NCI-H1694 treated with DMSO at 0.1 percent for 48 hours (cell line): ENCODE measurements at places on chromosomes 12 and 14.

DNA sequence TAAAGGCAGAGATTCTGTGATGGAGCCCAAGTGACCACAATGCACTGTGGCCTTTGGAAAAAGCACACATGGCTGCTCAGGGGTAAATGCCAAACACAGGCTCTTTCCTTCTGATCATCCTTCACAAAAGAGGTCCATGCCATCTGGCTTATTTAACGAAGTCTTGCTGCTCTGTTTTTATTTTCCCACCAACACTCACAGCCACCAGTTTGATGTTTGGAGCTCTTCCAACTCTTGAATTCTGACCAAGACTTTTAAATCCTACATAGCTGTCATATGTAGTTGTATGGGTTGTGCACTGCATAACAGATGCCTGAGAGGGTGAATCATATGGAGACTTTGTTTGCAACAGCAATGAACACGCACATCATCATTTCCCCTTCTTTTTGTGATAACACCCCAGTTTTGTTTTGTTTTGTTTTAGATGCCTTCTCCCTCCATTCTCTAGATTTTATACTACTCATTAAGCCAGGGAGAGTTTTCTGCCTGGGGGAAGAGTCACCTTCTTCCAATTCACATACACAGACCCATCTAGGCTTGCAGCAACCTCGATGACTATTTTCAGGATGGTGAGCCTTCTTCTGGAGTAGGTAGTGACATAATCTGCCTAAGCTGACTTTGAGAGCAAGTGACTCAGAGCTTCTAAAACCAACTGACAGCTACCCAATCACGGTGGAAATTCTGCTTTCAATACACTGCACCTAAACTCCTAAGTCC is 145.2 kb upstream of the WSCD2 start:
- DNase-seq, result peak; percentile 83

DNA sequence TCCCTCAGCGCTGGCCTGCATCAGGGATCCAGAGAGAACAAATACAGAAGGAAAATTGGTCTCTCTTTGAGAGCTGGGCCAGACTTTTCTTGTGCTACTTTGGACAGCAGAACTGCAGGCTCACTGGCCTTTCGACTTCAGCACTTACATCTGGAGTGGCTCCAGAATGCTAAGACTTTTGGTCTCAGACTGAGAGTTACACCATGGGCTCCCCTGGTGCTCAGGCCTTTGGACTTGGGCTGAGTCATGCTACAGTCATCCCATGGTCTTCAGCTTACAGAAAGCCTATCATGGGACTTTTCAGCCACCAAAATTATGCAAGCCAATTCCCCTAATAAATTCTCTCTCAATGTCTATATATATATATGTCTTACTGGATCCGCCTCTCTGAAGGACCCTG is 9.0 kb upstream of the CD163 start:
- DNase-seq, result no peak

GRCh38 chr14:50542941-50543418 is 10.6 kb upstream of the MAP4K5 start:
- DNase-seq, result peak; percentile 77

- DNase-seq, result no peak
Measured at GRCh38 chr12:63967358-63968145, 123.1 kb downstream of the SRGAP1 start.

DNA sequence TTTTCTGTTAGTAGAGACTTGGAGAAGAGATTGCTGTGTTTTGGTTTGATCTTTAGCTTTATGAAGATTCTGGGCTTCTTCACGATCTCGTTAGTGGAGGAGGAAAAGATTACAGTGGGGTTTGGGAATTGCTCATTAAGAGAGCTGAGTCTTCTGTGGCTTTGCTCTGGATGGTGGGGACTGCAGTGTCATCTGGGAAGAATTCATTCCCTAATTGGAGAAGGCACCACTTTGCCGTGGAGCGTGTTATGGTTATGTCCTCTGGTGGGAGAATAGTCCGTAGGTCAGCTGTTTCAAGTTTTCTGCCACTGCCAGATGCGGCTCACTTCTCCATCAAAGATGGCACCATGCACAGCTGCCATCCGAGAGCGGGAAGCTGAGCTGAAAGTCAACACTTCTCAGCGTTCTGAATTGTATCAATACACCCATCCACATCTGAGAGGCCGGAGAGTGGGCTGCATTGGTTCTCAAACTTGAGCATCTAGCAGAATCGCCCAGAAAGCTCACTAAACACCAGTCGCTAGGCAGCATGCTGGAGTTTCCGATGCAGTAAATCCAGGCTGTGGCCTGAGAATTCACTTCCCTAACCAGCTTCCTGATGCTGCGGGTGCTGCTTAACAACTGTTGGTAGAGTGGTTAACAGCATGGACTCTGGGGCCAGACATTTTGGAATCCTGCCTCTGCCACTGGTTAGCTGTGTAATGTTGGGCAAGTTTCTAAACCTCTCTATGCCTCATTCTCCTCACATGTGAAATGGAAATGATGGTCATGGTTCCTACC is 117.8 kb downstream of the PLXNC1 start:
- no peak for DNase-seq

DNA sequence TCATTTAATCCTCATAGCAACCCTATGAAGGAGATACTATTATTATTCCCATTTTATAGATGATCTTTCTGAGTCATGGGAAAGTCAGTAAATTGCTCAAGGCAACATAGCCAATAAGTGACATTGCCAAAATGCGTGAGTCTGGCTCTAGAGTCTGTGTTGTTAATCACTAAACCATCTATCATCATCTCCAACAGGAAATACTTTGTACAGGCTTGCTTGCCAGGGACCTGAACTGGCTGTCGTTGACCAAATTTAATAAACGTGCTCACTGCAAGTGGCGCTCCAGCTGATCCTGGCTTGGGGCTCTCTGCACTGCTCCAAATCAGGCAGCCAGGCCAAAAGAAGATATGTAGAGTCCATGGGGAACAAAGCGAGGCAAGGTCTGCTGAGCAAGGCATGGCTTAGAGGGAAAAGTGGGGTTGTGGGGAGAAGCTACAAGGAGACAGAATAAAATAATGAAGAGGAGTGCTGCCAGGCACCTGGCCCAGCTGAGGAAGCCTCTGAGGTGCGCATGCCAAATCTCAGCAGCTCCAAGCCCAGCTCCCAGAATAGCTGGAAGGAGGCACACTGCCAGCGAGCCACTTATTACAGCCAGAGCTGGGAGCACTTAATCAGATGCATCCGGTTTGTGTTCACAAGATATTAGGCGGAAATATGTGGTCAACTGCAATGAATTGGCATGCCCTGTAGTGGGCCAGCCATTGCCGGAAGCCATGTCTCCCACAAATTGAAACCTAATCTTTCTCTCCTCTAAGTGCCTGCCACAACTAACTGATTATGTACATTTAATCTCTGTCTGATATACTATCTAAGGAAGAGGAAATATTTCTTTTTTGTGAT is 43.3 kb upstream of the PTPRO start:
- DNase-seq, result no peak

- DNase-seq, result no peak
Measured at GRCh38 chr12:122843455-122843854, 8.2 kb downstream of the HIP1R start.

DNA sequence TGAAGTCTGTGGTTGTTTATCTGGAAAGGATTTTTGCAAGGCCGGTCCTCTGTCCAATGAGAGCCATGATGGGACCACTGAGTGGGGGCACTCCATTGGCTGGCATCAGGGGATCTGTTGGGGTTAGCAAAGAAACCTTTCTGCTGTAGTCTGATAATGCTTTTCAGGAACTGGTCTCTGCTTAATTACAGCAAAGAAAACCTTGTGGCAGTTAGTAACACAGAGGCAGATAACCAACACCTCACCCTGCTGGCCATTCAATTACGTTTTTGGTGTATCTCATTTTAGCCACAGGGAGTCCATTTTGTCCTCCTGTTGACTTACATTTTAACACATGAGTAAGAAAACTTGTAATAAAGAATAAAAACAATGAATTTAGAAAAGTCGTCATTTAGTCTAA is 629.3 kb upstream of the MDGA2 start:
- DNase-seq, result no peak

DNA sequence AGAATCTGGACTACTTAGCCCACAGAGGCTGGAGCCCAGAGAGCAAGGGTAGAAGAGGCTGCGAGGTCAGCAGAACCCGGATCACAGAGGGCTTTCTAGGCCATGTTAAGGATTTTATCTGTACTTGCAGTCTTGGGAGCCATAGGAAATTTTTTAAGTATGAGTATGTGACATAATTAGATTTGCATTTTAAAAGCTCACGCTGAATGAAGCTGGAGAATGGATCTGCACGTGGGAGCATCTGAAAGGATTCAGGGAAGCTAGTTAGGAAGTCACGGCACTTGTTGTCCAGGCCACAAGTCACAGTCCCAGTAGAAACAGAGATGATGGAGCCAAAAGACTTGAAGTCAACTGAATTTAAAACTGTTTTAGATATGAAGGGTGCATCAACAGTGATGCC is 14.1 kb downstream of the CORO1C start:
- DNase-seq, result no peak

GRCh38 chr12:59403259-59403932 is 192.4 kb upstream of the SLC16A7 start:
- DNase-seq, result peak; percentile 49

DNA sequence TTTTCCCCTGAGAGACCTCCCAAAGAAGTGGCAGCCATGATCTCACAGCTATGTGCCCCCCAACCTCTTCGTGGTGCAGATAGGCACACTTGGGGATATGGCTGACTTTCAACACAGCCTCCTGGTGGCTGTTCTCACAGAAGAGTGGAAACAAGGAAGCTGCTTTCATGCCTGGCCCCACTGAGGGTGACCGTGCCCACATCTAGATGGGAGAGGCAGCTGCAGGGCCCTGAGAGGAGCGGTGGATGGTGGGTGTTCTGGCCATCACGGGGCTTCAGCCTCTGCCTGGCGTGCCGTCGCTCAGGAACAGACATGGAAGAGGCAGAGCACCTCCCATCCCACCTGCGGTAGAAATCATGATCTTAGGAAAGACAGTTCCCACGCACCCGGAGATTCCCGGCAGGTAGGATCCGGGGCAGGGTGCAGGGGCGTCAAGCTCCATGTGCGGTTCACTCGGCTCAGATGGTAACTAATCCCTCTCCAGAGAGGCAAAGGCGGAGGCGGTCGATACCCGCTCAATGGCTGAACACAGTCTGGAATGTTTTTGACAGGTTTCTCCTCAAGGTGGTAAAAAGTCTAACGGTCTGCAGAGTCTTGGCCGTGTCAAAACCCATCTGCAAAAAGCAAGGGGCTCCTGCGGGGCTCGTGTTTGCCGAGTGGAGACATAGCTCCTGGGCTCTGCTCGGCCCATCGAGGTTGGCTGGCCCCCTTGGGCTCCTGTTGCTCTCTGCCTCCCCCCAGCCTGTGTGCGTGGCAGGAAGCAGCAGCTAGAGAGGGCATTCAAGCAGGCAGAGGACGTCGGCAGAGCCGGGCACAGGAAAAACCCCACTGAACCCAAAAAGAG is 225.2 kb upstream of the RTL1 start:
- no peak for DNase-seq

DNA sequence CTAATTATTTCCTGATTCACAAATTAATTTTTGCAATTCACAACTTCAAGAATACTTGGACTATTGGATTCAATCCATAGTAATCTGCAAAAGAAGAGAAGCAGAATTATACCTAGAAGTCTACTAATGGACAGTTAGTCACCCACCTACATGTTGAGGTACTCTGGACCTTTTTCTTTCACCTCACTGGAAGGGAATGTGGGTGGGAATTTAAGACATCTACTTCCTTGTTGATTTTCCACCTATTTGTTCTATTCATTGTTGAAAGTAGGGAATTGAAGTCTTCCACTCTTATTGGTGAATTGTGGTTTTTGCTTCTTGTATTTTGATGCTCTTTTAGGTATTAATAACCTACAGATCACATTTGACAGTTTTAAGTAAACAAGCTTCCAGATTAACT is 11.0 kb downstream of the RESF1 start:
- no peak for DNase-seq

DNA sequence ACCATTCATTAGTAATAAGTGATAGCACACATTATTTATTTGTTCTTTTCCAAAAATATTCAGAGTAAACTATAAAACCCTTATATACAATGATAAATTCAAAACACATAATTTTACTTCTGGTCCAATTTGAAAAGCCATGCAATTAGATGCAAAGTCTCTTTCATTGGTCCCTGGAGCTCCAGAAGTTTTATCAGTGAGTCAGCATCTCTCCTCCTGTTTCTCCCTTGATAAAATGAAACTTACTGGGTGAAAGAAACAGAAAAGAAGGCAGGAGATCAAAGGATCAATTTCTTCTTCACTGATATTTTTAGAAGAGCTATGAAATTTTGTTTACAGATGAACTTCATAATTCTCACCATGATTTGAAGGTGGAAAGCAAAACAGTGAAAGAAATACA is 47.5 kb downstream of the IFNG start:
- no peak for DNase-seq

DNA sequence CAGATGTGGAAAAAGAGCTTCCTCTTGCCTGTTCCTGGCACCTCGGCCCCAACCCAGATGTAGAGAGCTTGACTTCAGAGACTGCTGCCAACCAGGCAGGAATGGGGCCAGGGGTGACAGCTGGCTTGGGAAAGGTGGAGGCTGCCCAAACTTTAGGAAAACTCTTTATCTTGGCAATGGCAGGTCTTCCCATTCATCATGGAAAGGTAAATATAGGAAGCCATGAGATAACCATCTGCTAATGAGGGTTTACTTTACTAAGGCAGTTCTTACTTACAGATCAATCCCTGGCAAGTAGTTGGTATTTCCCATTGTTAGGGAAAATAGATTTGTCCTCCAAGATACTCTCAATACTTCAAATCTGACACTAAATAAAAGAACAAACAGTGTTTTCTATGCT is 143.1 kb upstream of the NUDT4 start:
- peak; percentile 26 for DNase-seq

DNA sequence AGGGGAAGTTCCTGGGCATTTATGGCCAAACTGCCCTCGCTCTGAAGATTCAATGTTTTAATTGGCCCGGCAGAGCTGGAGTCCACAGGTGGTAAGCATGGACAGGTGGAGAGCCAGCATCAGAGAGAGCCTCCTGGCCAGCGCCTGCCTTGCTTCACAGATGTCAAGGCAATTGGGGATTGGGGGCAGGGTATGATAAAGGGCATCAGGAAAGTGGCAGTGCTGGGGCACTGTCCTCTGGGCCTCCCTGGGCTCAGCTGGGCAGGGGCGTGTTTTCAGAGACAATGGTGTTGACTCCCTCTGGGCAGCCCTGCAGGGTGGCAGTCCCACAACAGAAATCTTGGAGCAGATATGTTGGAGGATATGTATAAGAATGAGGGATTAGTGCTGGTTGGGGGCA is 237.3 kb downstream of the CACNA1C start:
- DNase-seq, result no peak

GRCh38 chr12:121295116-121295745 is 1.3 kb downstream of the CAMKK2 start:
- DNase-seq, result no peak

GRCh38 chr12:24728366-24728765 is 220.5 kb downstream of the BCAT1 start:
- DNase-seq, result peak; percentile 25

DNA sequence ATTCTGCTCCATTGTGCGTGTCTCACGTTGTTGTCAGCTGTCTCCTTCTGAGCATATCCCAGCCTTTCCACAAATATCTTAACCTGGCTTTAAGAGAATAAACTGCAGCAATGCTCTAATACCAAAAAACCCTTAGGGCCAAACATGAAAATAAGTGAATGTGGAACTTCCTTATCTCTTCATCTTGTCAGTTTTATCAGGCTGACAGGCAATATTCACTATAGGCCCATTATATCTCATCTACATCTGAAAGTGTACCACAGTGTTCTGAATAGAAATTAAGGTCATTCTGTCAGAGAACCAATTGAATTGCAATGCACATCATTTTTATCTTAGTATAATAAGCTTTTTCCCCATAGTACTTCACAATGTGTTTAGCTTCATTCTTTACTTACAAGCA is 933.1 kb upstream of the FBXO33 start:
- DNase-seq, result no peak

GRCh38 chr14:101589486-101590015 is 28.3 kb downstream of the DIO3 start:
- no peak for DNase-seq

GRCh38 chr12:20451761-20452160 is 83.4 kb downstream of the PDE3A start:
- DNase-seq, result no peak
